ENCODE measurements at places on chromosomes 13 and 19.

- DNase-seq: peak; percentile 98
Measured at GRCh38 chr19:17419621-17420474, at the start of gene MVB12A. Gene MVB12A (plus strand): TSS chr19:17420047. CDS start chr19:17420136, 89 bp downstream.

- DNase-seq: peak; percentile 72
Measured at GRCh38 chr13:91154558-91155353, 192.7 kb upstream of the MIR17HG start.

DNA sequence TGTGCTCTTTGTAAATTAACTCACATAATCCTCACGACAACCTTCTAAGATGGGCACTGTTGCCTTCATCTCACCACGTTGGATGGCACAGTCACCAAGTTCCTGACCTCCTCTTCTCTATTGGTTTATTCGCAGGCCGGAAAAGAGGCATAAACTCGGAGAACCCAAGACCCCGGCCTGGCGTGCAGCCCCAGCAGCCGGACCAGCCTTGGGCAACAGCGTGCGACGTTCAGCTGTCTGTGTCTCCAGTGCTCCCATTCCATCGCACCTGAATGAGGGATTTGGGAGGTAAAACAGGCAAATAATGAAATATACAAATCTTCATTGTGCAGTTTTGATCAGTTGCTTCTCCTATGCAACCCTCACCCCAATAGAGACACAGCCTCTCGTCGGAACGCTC is 34.5 kb upstream of the GAS6 start:
- DNase-seq: no peak

GRCh38 chr19:19417046-19417445 is 11.6 kb downstream of the GATAD2A start:
- DNase-seq: no peak

- no peak for DNase-seq
Measured at GRCh38 chr19:10084803-10085202, 1.3 kb upstream of the SHFL start.

DNA sequence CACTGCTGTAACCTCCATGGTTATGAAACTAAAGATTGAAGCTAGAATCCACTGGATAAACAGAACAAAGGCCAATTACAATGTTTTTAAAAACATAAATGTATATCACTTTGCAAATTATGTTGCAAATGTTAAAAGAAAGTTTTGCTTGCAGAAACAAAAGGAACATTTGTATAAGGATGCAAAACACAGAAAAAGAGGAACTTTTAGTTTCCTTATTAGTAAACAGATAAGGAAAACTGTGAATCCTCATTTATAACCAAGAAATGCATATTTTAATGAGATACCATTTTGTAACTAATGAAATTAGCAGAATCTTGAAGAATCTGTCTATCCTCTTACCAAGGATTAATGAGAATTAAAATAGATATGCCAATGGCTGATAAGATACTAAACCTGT is 32.3 kb downstream of the LPAR6 start:
- DNase-seq: no peak

- DNase-seq: peak; percentile 25
Measured at GRCh38 chr19:39052243-39052746, 19.9 kb upstream of the FBXO27 start.

DNA sequence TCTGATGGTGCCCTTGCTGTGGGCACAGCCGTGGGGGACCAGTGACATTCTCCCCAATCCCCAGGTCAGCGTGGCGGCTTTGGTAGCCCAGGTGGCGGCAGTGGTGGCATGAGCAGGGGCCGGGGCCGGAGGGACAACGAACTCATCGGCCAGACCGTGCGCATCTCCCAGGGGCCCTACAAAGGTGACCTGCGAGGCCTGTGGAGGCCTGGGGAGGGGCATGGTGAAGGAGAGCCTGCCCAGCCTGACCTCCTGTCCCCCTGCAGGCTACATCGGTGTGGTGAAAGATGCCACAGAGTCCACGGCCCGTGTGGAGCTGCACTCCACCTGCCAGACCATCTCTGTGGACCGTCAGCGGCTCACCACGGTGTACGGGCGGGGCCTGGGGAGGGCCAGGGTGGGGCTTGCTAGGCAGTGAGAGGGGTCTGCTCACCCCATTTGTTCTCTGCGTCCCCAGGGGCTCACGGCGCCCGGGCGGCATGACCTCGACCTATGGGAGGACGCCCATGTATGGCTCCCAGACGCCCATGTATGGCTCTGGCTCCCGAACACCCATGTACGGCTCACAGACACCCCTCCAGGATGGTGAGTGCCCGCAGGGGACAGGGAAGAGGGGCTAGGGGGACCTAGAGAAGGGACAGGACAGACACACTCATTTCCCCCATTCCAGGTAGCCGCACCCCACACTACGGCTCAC is 7.7 kb upstream of the TIMM50 start:
- no peak for DNase-seq

GRCh38 chr13:100298116-100298681 is 209.3 kb downstream of the PCCA start:
- DNase-seq: no peak

GRCh38 chr19:30113186-30113585 is 171.1 kb downstream of the URI1 start:
- no peak for DNase-seq

- no peak for DNase-seq
Measured at GRCh38 chr13:112700291-112701060, 10.6 kb downstream of the ATP11A start.

DNA sequence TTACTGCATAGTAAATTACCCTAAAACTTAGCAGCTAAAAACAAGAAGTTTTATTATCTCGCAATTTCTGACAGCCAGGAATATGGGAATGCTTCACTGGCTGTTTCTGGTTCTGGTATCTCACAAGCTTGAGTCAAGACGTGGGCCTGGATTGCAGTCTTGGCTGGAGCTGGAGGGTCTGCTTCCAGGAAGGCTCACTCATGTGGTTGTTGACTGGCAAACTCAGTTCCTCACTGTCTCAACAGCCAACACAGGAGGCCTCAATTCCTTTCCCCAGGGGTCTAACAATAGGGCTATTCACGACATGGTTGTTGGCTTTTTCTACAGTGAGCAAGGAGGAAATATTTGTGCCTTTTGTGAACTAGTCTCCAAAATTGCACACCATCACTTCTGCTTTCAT is 146.3 kb downstream of the GPC5 start:
- DNase-seq: no peak

GRCh38 chr19:17339088-17339741 is 1.9 kb downstream of the GTPBP3 start:
- no peak for DNase-seq

- no peak for DNase-seq
Measured at GRCh38 chr19:5983367-5983955, 5.5 kb upstream of the RANBP3 start.

- DNase-seq: peak; percentile 57
Measured at GRCh38 chr13:67366533-67366932, 136.4 kb upstream of the PCDH9 start.

GRCh38 chr19:17855280-17856152 is 4.2 kb upstream of the RPL18A start:
- peak; percentile 69 for DNase-seq

DNA sequence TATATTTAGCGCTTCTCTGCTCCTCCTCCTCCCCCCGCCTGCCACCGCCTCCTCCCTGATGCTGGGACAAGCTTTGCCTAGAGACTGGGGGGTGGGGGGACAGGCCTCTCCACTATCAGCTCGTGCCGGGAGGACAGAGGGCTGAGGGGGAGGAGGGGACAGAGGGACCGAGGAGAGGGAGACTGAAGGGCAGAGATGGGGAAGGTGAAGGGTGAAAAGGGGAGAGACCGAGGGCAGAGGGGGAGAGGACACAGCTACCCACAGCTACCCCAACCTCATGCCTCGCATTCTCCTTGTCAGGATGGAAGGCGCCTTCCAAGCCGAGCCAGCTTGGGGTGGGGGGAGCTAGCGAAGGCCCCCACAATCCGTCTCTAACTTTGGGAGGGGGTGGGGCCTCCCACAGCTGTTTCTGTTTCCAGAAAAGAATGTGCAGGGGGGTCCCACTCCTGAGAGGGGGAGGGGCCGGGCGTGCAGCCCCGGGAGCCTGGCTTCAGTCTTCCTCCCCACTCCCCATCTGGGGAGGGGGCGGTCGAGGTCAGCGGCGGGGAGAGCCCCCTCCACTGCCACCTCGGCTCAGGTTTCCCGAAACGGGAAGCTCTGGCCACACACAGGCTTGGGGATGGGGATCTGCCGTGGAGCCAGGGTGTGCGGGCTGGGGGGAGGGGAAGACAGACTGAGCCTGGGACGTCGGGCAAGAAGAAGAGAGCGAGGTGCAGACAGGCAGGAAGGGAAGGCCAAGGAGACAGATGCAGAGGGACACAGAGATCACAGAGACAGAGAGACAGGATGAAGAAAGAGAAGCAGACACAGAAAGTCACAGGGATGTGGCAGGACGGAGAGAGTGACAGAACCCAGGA is 1.6 kb downstream of the DACT3 start:
- peak; percentile 34 for DNase-seq

DNA sequence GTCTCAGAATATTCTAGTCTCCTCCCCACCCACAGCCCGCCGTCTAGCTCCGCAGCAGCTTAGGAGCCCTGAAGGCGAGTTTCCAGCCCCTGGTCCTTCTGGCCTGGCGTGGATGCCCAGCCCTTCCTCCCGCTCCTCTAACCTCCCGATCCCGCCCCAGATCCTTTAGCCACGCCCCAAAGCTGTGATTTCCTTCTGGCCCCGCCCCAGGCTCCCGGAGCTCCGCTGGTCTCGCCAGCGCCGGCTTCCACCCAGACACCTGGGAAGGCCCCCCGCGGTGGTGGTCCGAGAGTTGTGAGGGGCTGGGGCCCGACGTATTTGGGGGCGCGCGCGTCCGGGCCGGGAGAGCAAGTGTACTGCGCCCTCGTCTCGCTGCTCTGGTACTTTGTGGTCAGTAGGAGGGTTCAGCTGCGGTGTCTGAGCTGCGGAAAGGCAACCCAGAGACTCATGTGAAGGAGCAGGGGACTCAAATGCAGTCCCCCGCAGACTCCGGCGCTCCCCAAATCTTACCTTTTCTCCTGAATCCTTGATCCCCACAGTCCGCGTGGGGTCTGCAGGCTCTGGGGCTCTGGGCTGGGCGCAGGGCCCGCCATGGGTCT is at the start of gene CGB7:
TSS of gene CGB7 (minus strand) at position 114 of the 599 bp plus-strand sequence. CDS start 2,374 bp downstream, outside the sequence.
- DNase-seq: no peak

GRCh38 chr19:42201489-42202289 is 15.8 kb downstream of the DEDD2 start:
- peak; percentile 86 for DNase-seq

- DNase-seq: peak; percentile 52
Measured at GRCh38 chr13:73870970-73871935, 263.0 kb downstream of the KLF12 start.

DNA sequence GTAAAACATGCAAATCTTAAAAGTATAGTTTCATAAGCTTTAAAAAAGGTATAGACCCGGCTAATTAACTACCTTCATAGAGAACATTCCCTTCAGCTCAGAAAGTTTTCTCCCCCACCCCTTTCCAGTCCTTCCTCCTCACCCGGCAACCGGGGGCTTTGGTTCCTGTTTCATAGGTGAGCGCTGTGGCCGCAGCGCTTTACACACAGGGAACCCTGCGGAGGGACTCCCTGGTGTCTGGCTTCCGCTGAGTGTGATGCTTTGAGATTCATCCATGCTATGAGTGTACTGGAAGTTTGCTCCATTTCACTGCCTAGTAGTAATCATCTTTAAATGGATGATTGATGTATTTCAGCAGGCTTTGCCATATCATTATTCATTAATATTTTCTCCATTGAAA is 26.0 kb upstream of the PABPC3 start:
- DNase-seq: no peak

DNA sequence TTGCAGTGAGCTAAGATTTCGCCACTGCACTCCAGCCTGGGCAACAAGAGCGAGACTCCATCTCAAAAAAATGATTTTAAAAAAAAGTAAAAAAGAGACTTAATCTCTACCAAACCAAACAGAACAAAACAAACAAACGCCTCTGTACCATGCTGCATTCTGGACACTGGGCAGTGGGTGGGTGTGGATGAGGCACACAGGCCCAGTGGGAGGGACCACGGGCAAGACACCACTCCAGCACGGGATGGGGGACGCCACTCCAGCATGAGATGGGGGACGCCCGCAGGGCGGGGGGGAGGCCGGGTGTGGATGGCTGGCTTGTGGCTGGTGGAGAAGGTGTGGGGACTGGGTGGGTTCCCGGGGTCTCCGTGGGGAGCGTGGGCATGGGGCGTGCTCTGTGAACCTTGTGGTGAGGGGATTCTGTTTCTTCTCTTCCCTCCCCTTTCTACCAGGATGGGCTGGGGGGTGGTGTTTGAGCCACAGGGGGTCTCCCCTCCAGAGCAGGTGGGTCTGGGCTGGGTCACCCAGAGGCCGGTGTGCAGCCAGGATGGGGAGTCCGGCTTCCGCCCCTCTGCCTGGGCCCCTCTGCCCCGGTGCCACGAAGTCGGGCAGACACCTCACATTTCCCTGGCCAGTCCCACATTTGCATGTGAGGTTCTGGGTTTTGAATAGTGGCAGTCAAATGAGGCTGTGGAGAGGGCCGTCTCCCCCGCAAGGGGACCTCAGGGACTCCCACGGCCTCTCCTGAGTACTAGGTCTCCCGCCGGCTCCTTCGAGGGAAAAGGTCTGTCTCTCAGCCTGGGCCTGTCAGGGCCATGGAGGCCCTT is 23.9 kb upstream of the MATK start:
- no peak for DNase-seq

DNA sequence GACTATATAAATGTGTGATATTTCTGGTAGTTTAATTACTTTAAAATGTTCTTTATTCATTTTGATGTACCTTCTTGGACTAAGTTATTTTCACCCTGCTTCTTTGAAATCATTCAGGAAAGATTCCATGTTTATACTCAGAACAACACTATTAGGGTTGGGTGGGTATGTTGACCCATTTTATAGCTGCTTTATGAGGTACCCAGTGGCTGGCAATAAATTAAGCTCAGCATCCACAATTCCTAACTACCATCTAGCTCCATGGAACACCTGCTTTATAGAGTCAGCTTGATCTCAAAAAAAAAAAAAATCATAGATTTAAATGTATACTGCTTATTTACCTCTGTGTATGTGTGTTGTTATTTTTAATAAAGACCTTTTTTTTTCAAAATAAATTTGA is 78.9 kb upstream of the ZNF91 start:
- DNase-seq: no peak

DNA sequence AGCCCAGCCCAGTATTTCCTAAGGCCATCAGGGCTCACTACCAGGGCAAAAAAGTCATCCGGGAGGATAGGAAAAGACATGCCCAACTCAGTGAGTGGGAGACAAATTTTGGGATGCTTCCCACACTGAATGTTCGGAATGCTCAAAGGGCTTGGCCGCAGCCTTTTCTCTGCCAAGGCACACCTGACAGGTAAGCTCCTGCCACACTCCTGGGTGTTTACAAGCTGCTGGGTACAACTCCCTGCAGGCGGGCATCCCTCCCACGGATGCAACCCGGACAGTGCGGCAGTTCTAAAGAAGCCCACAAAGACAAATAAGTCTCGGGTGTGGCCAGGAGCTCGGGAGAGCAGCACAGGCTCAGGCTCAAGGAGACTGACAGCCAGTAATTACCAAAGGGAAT is 28.1 kb downstream of the SLC7A1 start:
- DNase-seq: no peak

GRCh38 chr19:10491472-10492047 is 11.6 kb downstream of the KEAP1 start:
- DNase-seq: no peak

Data from Kasumi-1 (cell line).